ENCODE measurements at places on chromosomes 6 and 20. TPM values are rescaled to one million over a fixed set of nuclear protein-coding genes. Genes with fewer than 3 reads are reported as not detected.

Gene GMPR
- total RNA-seq, result 126 TPM

Gene OR2H1
- total RNA-seq, result not detected

Gene ARMC2
- 14.0 TPM for total RNA-seq

Gene CTSA
- 116 TPM for total RNA-seq

Gene C6orf141
- 0.41 TPM for total RNA-seq

Gene GJA1
- total RNA-seq, result 248 TPM

DNA sequence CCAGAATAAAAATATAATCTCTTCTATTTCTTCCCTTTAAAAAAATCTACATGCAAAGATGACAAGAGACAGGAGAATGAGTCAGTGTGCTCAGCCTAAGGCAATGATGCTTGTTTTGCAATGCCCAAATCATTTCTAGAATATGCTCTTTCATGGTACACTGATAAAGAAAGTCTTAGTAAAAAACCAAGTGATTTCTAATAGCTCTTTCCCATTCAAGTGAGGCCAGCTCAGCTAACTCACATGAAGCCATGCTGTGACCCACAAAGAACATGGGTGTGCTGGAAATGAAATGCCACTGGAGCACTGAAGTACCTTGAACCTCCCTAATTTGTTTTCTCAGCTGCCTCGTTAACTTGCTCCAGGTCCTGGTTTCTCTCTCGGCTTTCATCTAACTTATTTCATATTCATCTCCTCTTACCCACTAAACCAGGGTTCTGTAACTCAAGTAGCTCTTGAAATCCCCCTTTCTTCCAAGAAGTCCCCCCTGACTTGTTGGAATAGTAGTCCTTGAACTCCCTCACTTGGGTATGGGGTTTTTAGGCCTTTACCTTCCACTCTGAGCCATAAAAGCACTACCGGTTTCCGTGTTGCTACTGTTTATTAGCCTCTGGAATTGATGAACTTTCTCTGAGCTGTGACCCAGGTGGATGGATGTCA lies 92.7 kb downstream of the IRF4 start:
- no peak for DNase-seq

DNA sequence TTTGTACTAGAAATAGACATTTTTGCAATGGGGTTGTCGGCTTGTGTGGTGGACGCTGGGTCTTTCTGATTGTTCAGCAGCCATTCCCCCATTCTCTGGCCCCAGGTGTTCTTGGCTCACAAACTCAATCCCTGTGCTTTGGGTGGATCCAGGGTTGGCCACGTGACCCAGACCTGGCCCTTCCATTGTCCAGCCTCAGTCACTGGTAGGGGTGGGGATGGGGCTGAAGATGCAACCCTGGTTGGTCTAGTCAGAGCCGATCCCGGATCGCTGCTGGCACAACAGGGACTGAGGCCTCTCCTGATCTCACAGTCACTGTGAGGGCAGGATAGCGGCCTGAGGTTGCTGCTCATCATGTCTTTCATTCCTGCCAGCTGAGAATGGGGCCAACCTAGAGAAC lies 365.3 kb upstream of the SULF2 start:
- no peak for DNase-seq

DNA sequence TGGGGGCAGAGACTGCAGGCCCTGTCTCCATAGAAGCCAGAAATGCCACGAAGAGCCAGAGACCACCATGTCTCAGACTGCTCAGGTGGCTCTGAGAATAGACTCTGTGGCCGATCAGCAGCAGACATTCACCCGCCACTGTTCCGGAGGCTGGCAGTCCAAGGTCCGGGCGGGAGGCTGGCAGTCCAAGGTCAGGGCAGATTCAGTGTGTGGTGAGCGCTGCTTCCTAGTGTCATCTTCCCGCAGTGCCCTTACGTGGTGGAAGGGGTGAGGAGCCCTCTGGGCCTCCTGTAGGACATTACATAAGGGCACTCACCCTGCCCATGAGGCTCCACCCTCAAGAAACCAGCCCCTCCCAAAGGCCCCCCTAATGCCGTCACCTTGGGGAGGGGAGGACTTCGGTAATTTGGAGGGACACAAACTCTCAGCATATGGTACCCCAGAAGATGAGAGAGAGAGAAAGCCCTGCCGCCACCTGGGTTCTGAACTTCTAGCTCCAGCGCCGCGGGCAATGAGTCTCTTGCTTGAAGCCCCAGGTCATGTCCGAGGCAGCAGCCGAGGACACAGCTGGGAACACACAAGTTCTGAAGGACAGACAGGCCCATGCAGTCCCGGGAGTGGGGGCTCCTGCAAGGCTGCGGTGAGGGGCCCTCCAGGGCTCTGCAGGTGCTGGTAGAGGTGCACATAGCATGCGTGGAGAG lies 36.4 kb downstream of the DACT2 start:
- no peak for DNase-seq

DNA sequence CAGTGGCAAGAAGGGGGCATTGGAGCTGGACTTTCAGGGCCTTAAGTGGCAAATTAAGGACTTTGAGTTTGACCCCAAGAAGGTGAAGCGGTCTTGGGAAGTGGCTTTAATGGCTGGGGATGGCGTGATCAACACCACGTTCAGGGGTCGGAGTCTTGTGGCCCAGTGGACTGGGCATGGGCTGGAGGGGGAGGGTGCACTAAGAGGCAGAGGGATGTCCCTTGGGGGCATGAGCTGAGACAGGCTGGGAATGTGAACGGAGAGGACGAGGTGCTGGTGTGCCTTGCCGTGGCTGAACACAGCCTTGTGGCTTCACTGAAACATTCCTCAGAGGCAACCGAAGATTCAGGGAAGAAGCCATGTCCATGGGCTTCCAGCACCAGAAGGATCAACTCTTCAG lies 227.0 kb downstream of the SYNDIG1 start:
- no peak for DNase-seq

GRCh38 chr6:169370666-169371343 lies 117.2 kb upstream of the THBS2 start:
- DNase-seq, result no peak

GRCh38 chr6:131250122-131250521 lies 114.9 kb downstream of the AKAP7 start:
- DNase-seq, result peak; percentile 49

GRCh38 chr20:39289316-39289715 lies 327.2 kb downstream of the DHX35 start:
- DNase-seq, result no peak

DNA sequence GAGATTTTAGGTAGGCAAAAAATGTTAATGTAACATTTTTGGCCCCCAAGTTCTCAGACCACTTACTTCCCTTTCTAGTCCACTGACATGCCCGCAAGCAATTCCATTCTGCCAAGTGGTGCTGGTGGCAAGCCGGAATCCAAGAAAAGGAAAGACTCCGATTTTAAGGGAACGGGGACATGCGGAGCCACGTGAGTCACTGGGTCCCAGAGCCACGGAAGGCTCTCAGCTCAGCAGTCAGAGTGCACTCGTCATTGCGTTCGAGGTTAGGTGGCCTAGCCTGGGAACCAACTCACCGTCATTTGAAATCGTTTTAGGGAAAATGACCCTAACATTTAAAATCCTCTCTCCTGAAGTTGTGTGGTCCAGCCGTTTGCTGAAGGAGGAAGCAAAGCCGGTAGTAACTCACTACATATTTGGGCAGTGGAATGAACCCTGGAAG lies 711 bp upstream of the SIRT5 start:
- peak; percentile 30 for DNase-seq

DNA sequence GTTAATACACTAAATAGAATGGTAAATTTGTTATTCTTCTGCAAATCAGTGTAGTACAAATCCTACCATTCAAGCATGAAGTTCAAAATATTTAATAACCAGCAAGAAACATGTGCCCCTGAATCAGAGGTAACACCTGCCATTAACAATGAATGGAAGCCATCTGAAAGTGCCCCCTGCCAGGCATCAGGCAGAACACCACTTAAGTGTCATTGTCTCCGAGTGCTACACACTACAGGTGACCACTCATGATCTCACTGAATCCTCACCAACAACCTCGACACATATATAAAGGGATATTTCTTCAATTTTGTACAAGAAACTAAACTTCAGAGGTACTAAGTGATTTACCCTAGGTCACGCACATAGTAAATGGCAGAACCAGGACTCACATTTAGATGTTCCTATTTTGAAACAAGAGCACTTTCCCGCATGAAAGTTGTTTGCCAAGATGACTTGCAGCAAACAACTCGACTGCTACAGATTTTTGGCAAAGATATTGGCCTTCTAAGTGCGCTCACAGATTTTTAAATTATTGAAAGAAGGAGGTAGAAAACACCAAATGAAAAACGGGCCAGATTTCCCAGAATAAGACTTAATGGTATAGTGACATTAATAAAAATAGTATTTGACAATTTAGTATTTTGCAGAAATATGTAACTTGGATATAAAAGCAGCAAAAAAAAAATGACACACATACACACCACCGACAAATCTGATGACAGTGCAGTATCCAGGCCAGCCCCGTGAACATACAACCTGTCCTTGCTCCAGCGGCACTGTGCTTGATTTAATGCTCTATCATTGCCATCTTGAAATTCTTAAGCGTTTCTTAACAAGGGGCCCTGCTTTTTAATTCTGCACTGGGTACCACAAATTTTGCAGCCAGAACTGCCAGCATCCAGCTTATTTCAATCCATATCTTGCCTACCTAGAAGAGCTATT lies 274.5 kb downstream of the ALDH8A1 start:
- no peak for DNase-seq

GRCh38 chr6:83371423-83371822 lies 59.4 kb downstream of the ME1 start:
- no peak for DNase-seq

GRCh38 chr20:46010491-46011391 lies 2.0 kb downstream of the MMP9 start:
- DNase-seq, result no peak

DNA sequence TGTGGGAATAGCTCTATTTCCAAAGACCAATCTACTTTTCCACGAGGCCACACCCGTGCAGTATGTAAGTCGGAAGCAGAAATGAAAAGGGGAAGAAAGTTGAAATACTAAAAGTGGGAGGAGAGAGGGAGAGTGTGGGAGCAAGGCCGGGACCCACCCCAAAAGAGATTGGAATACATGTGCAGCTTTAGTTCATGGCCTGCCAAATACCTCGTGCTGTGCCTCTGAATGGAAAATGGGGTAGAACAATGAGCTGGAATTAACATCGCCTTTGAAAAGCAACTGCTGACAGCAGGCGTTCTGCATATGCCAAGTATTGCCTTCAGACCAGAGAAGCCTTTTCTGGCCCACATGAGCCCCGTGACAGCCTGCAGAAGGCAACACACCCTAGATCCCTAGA lies 155.6 kb downstream of the CD83 start:
- DNase-seq, result no peak

DNA sequence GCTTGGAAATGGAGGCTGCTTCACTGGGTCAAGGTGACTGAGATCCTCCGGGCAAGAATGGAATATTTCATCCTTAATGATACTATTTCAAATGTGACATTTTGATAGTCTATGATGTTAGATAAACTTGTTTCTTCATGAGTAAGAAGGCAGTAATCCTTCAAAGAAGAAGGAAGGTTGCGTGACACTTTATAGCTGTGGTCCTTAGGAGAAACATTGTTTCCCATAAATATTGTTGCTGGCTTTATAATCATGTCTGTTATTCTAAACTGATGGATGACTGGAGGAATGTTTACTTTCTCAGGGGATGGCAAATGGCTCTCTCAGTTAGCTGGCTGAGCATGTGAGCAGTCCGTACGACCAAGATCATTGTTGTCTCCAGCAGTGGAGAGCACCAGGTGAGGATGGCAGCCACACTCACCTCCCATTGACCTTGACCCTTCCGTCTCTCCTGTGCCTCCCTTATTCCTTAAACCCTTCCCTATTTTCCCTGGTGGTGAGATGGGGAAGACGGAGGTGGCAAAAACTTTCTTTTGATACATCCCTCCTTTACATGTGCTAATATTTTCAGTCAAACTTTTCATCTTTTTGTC lies 171.2 kb upstream of the OLIG3 start:
- no peak for DNase-seq

GRCh38 chr6:148816117-148816516 lies 69.3 kb downstream of the UST start:
- no peak for DNase-seq

GRCh38 chr20:43830883-43831282 lies 83.8 kb upstream of the TOX2 start:
- no peak for DNase-seq

DNA sequence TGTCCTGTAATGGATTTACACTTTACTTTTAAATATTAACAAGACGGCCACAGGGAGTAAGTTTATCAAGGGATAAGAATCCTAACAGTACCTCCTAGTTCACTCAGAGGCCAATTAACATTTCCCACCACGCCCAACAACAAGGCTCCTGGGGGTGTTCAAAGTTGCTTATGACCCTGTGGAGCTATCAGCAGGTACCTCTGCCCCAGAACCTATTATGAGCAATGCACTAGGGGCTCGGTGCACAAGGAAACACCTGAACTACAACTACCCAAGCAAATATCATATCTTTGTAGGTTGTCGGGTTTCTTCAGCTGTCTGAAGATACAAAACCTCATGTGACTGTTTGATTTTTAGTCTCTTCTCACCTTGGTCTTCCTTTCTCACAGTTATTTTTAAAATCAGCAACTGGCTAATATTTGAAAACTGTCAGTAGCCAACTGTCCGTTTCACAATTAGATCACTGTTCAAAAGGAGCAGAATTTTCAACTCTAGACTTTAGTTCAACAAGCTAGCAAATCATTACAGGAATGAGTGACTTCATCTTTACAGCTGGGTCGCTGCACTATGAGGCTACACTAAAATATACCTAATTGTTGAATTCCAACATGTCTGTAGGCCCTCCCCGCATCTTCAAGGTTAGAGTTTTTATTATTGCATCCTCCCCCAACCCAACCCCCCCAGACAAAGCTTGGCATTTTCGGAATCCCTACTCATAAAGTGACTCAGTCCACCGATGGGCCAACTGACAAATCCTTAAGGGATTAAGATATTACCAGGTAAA lies 38.1 kb downstream of the B4GALT5 start:
- no peak for DNase-seq

- no peak for DNase-seq
Measured at GRCh38 chr6:119890470-119890869, 540.9 kb upstream of the MAN1A1 start.

GRCh38 chr6:27237089-27237803 lies 10.3 kb upstream of the PRSS16 start:
- no peak for DNase-seq

GRCh38 chr6:14126191-14126590 lies 8.6 kb downstream of the CD83 start:
- no peak for DNase-seq

GRCh38 chr6:16413399-16413798 lies 175.0 kb downstream of the GMPR start:
- no peak for DNase-seq

Measured in left ventricle myocardium inferior (tissue), 1 donor.